ENCODE measurements at places on chromosomes 16 and 17.

DNA sequence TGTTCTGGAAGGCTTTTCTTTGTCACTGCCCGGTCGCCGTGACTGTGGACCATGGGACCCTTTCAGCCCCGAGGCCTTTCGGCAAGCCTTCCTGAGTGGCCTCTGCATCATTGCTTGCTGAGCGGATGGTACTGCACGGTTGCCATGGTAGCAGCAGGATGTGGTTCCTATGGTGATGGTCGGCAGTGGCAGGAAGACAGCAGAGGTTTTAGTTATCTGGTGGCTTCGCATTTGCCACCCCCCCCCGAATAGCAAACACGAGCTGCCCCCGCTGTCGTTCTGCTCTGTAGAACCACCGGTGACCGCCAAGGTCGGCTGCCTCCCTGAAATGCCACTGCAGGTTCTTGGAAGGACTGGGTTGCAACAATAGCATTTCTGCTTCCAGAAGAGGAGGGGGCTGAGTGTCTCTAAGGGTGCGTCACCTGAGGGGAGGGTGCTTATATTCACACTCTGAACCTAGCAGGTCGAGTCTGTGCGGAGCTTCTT, 76.6 kb downstream of the CMIP start:
- DNase-seq = peak; percentile 76

- no peak for DNase-seq
Observed at GRCh38 chr16:10881479-10882030, 4.6 kb downstream of the CIITA start.

GRCh38 chr17:40597156-40597555, 31.9 kb upstream of the CCR7 start:
- DNase-seq = no peak

GRCh38 chr17:83024218-83024971, 55.0 kb upstream of the METRNL start:
- no peak for DNase-seq

- DNase-seq = no peak
Observed at GRCh38 chr17:39598630-39599003, 9.1 kb downstream of the NEUROD2 start.

DNA sequence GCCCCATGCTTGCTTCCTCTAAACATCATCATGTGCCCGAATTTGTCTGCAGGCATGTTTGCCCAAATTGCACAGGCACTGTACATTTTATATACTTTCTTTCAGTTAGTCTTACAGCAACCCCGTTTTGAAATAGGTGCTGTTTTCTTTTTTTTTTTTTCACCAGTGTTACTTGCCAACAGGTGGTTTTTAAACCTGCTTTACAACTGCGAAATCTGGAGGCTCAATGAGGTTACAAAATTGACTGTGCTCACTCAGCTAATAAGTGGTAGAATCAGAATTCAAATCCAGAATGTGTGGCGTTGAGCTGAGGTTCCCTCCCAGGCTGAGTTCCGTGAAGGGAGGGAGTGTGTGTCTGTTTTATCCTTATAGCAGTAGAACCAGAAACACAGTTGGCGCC, 5.8 kb downstream of the PLA2G15 start:
- DNase-seq = no peak

- no peak for DNase-seq
Observed at GRCh38 chr17:280216-280615, 72.4 kb downstream of the RPH3AL start.

GRCh38 chr16:3951861-3952736, 71.6 kb upstream of the CREBBP start:
- DNase-seq = no peak

DNA sequence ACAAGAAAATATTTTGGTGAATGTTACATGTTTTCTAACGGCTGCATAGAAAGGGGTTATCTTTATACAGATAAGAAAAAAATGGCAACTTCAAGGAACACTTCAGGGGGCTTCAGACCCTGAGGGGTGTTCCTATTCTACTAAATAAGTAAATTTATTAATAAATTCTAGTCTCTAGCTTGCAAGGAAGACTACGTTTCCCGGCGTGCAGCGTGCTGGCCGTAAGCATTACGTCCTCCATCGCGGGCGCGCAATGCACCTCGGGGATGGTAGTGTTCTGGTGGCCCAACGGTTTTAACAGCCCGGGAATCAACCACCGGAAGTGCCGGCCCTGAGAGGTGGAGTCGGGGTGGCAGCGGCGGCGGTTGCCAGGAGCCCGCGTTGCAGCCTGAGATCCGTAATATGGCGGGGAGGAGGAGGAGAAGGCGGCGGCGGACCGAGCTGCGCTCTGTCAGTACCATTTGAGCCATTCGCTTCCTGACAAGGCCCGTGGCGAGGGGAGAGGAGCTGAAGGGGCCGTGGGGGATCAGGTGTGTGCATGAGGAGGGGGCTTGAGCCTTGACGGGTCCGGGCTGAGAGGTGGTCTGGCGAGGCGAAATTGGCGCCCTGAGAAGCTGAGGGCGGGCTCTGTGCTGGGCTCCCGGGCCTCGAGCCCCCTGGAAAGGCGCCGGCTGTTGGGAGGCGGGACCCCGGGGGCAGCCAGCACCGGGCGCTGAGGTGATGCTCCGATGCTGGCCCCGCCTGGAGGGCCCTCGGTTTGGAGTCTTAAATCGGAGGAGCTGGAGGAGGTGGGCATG, at the start of gene CCP110:
TSS of gene CCP110 (plus strand) at position 384 of the 797 bp plus-strand sequence. CDS start 3,940 bp downstream, outside the sequence.
- DNase-seq = peak; percentile 93

- DNase-seq = no peak
Observed at GRCh38 chr16:64109241-64109640, 1012.6 kb downstream of the CDH11 start.

DNA sequence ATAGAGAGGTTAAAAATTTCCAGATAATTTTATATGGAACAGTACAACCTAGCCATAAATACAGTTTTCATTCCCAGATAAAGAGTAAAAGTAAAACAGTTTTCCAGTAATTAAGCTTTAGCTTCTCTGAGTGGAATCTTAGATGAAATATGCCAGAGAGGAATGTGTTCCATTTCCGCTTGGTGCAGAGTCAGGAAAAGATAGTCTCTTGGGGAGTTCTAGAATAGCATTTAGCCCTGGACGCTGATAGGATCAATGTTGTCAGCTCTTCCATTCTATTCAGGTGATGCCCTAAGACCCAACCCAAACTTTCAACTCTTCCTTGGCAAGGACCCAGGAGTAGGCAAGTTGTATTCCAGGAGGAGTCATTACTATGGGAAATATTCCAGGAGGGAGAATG, 30.9 kb upstream of the ABCA3 start:
- DNase-seq = no peak

DNA sequence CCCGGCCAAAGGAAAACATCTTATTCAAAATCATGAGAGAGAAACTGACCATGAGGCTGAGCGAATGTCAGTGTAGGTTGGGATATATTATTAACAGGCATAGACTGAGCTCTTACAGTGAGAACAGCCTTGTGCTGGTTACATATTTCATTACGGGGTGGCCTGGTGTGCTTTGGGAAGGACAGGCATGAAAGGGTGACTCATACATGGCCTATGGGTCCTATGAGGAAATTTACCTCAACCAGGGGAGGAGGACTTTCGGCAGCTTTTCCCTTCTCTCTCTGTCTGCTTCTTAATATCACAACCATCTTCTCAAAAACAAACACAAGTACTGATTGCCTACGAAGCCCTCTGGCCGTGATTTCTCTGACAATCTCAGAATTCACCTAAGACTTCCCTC, 579.1 kb downstream of the CDH13 start:
- no peak for DNase-seq

DNA sequence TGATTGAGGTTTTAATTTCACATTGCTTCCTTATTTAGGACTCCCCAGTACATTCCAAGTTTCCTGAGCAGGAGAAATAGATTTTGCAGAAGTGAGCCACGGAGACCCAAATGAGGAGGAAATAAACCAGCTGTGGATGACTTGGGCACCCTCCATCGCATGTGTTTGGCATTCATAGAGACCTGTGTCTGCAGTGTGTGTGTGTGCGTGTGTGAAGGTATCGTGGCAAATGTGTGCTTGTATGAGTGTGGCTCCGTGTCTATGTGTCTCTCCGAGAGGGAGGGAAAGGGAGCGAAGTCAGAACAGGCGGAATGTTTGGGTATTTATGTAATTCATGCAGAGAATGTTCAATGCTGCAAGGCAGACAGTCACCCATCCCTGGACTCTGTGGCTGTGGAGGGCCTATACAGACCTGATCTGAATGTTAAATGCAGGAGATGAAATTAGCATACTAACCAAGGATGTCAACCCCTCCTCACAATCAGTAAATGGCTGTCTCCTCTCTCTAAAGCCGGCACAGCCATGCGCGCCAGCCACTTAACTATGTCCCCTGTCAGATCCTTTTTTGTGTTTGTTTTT, 186.0 kb upstream of the ZFHX3 start:
- DNase-seq = no peak

GRCh38 chr16:74650966-74651567, 15.6 kb downstream of the RFWD3 start:
- DNase-seq = no peak

DNA sequence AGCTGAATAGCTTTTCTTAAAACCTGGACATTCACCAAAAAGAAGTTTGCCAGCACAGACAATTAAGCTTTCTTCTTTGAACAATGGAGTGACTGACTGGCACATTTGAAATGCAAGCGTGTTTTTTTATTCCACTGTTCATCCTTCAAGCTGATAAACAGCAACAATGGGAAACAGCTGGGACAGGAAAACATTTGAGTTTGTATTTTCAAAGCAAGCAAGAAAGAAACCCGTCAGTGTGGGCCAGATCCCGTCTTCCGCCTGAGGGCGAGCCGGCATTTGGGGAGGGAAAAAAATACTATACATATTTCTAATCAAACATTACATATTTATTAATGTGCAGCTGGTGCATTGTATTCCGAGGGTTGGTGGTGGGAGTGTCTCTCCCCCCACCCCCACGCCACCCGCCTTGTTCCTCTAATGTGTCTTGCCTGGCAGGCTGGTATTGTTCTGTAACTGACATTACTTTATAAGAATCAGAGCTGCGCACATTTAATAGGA, 94.3 kb downstream of the CYLD start:
- no peak for DNase-seq

- no peak for DNase-seq
Observed at GRCh38 chr17:68519911-68520310, 7.7 kb downstream of the PRKAR1A start.

DNA sequence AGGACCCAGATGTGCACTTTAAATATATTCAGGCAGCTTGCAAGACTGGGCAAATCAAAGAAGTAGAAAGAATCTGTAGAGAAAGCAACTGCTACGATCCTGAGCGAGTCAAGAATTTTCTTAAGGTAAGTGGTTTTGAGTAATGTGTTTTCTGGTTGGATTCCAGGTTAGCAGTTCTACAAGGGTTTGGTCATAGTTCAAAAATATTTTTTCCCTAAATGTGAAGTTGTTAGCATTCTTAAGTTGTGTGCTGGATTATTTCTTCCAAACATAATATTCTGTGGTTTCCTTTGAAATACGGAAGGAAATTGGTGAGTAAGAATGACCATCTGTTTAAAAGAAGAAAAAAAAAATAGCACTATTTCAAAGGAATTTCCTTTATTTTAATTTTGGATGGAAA, 38.4 kb downstream of the PTRH2 start:
- no peak for DNase-seq

- peak; percentile 73 for DNase-seq
Observed at GRCh38 chr16:66961065-66961744, at the start of gene CES3. Gene CES3 (plus strand): TSS chr16:66961266. CDS start chr16:66961308, 42 bp downstream.

DNA sequence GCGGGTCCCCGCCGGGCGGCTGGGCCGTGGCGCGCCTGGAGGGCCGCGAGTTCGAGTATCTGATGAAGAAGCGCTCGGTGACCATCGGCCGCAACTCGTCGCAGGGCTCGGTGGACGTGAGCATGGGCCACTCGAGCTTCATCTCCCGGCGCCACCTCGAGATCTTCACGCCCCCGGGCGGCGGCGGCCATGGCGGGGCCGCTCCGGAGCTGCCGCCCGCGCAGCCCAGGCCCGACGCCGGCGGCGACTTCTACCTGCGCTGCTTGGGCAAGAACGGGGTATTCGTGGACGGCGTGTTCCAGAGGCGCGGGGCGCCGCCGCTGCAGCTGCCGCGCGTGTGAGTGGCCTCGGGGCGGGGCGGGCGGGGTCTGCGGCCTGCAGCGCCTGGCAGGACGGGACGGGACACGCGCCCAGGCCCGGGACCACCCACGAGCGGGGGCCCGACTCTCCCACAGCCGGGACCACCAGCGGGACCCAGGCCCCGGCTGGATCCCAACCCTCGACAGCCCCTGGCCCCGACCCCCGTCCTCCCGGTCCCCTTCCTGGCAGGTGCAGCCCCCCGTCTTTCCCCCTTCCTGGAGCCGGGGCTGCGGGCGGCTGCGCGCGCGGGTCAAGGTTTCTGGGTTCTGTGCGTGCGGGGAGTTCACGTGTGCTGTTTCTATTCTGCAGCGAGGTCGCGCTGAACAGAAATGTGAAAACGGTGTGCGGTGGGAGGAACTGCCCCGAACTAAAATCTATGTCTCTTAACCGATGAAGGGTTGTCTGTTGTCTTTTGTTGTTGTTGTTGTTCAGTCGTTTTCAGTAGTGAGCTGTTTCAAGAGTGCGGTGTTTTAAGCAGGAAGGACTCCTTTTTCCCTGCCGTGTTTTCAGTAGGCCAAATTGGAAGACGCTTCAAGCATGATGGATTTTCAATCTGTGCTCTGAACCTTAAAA, 705 bp downstream of the FOXK2 start:
- DNase-seq = peak; percentile 45

DNA sequence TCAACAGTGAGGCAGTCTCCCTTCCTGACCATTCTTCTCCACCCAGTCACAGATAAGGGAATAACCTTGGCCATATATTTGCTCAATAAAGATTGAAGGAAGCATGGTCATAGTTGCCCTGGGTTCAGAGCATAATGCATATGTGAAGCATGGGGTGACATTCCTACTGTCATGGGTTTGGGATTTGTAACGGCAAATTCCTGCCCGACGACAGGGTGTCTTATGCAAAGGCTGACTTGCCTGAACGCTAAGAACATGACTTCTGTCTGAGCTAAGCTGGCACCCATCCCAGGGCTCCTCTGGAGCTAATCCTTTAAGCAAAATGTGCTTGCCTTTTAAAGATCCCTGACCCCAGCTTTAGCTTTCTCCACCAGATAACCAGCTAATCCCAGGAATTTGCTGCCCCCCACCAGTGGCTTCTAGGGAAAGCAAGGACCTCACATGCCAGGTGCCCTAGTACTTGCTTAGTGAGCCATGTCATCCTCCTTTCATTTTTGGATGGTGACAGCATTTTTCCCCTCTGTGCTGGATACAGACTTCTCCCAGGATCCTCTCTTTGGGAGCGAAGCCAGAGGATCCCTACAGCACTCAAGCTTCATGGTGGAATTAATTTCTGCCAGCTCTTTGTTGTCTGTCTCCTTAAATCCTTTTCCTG, 11.7 kb downstream of the SLC7A6OS start:
- no peak for DNase-seq

GRCh38 chr17:79954281-79955166, 81.1 kb downstream of the TBC1D16 start:
- no peak for DNase-seq

All from GM10248 (cell line).